Activated CD8-positive, alpha-beta memory T cell treated with anti-CD3 and anti-CD28 coated beads, Interleukin-2, amount 50 U/mL, for 48 hours (primary cell): ENCODE measurements at places on chromosomes 2 and 18.

GRCh38 chr2:32377928-32378327, 21.1 kb downstream of the BIRC6 start:
- DNase-seq, result no peak

- no peak for DNase-seq
Measured at GRCh38 chr2:114259389-114259788, 183.1 kb upstream of the DPP10 start.

DNA sequence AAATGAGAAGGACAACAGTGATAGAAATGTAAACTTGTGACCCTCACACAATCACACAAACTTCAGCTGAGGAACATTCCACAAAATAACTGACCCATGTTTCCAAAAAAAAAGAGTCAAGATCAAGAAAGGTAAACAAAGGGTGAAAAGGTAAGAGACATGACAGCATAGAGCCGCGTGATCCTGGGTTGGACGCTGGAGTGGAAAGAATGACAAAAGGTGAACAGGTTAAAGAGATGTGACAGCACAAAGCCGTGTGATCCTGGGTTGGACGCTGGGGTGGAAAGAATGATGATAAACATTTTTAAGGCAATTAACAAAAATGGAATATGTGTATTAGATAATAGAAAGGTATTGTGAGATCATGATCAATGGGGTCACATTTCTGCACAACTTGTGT, 110.3 kb downstream of the SNTG2 start:
- DNase-seq, result no peak

- no peak for DNase-seq
Measured at GRCh38 chr2:28158791-28159190, 233.9 kb upstream of the FOSL2 start.

DNA sequence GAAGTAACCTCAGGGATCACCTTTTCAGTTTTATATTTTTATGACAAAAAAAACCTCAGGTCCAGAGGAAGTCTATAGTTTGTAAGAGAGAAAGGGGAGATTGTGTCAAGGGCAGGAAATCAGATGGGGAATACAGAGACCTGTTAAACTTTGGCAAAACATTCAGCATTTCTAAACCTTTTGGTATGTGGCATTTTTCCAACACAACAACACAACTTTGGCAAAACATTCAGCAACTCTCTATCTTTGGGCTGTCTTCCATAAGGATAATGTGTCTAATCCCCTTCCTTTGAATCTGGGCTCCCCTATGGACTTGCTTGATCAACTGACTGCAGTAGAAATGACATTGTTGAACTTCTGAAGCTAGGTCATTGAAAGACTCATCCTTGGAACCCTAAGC, 220.6 kb upstream of the CCDC68 start:
- no peak for DNase-seq

GRCh38 chr2:180999274-180999964, 19.0 kb downstream of the UBE2E3 start:
- DNase-seq, result no peak

DNA sequence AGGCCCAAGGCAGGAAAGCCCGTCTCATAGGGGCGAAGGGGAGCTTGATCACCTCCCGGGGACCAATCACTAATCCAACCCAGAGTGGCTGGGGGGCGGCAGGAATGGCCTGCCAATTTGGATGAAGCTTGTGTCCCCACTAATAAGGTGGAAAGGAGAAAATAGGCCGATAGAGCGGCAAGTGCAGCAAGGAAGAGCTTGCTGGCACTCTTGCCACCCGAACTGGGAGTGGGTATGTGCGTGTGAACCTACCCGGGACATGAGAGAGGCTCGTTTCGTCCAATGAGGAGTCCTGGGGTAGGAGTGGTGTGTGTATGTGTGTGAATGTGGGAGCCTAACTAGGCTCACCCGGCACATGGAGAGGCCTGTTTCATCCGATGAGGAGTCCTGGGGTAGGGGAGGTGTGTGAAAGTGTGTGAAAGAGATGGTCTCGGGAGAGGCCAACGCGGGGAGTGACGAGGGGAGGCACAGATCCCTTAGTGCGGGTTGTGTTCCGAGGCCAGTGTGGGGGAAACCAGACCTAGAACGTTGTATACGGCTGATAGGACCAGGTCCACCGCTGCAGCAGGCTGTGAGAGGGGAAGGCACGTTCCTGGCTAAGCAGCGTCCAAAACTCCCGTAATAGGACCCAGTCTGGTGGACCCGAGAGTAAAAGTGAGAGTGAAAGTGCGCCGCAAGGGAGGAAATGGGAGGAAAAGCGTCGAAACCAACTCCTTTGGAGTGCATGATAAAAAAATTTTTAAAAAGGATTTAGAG, 47.1 kb upstream of the SELENOI start:
- DNase-seq, result peak; percentile 71

DNA sequence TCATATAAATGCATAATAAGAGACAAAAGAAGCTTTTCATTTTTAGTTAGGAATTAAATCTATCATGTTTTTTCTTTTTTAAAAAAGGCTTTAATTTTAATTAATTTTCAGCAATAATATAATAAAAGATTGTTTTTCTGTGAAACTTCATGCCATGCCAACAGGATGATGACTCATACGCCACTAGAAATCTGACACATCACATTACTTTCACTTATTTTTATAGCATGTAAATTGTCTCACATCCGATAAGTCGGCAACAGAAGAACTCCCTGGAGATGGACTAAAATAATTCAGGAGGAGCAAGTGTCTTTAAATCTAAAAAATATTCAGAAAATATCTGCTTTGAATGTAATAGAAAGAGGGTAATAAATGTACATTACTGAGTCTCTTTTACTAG, 1024.2 kb upstream of the ACVR2A start:
- no peak for DNase-seq

- no peak for DNase-seq
Measured at GRCh38 chr18:39839782-39840181, 2115.3 kb upstream of the PIK3C3 start.

DNA sequence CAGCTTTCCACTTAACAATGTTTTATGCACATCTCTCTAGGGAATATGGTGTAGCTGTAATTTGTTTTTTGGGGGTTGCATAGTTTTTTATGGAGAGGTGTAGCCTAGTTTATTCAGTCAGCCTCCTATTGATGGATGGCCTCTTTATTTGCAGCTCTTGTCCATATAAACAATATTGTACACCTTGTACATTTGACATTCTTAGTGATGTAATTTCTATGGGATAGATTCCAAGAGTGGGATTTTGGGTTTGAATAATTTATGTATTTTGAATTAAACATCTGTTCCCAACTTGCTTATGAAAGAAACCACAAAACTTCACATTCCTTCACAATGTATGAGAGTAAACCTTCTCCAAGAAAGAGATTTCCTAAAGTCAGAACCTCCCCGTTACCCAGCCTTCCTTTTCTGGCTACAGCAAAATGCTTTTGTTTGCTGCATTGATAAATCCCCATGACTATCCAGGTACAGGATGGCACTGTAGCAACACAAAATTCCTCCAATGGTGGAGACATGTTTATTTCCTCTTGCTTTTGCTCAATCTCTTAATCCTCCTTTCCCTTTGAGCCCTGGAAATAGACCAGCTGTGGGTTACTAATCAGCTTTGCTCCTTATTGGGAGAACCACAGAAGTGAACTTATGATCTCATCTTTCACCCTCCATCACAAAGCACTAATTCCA, 58.4 kb upstream of the GALR1 start:
- DNase-seq, result no peak

DNA sequence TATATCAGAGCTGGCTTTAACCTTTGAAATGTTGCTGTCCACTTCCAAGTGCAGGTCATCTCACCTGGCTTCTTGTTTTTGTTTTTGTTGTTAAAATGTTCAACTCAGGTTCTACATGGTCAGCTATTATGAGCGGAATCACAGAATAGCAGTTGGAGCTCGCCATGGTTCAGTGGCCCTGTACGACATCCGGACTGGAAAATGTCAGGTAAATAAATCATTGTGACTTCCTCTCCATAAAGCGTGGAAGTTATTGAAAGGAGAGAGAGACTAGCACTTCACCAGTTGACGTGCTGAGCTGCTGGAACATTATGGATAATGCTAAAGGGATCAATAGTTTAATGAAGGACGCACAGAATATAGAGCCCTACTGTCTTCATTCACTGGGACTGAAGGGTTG, 184.6 kb upstream of the BOD1L2 start:
- DNase-seq, result no peak

- no peak for DNase-seq
Measured at GRCh38 chr2:233058717-233059546, 1.2 kb upstream of the INPP5D start.
